ENCODE measurements at places on chromosomes 2 and 18. TPM values are rescaled to one million over a fixed set of nuclear protein-coding genes. Genes with fewer than 3 reads are reported as not detected.

DNA sequence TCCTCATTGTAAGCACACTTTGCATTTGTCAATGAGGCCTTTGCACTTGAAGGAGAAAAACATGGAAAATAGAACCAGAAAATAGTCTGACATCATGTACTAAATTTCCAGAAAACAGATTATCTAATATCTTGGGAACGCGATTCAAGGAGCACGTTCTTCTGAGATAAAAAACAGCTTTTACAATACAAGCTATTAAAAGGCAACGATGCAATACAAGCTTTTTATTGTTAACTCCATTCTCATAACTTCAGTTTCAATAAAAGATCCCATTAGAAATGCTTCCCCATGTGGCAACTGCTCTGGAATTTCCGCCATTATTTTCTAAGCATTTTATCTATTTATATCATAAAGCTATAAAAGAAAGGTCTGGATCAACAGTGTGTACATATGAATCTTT is 40.3 kb downstream of the NRXN1 start:
- no peak for DNase-seq

GRCh38 chr18:13375302-13376255 is 157.0 kb downstream of the LDLRAD4 start:
- peak; percentile 66 for DNase-seq

- peak; percentile 65 for DNase-seq
Observed at GRCh38 chr2:27370816-27371620, 602 bp downstream of the SNX17 start.

GRCh38 chr2:104841744-104842143 is 12.2 kb upstream of the POU3F3 start:
- DNase-seq = no peak

GRCh38 chr2:192696857-192697256 is 502.1 kb upstream of the TMEFF2 start:
- DNase-seq = no peak

DNA sequence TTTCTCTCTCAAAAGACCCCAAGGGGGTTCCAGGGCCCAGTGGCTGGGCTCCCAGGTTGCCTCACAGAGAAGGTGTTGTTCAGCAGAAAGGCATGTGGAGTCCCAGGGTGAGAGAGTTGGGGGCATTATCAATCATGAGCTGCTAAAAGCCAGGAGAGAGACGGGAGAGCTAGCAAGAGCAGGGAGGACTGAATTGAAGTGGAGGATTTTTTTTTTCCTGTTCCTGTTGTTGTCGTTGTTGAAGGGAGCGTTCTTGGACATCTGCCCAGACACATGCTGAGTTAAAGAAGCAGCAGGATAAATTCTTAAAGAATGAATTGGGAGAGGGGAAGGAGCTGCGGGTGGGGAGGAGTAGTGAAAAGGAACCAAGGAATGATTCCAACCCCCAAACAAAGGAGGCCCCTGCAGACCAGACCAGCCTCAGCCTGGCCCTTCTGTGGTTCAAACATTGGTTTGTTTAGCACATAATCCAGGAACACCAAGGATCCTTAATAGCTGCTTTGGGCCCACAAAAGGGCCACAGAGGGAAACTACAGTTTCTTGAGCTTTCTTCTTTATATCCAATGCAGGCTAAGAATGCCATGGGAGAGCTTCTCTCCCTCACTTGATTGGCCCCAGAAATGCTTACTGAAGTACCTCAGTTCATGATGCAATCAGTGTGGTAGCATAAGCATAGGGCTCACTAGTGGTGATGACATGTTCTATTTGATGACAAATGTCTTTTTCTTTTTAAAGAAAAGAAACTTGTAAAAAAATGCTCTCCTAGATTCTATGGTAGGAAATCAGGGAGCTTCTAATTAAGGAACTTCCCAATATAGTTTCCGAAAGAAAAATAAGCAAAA is 146.0 kb downstream of the SETBP1 start:
- DNase-seq = peak; percentile 74

- DNase-seq = no peak
Observed at GRCh38 chr2:119416299-119416923, 15.2 kb upstream of the TMEM37 start.

GRCh38 chr18:3810296-3810695 is 360.3 kb downstream of the TGIF1 start:
- DNase-seq = no peak

DNA sequence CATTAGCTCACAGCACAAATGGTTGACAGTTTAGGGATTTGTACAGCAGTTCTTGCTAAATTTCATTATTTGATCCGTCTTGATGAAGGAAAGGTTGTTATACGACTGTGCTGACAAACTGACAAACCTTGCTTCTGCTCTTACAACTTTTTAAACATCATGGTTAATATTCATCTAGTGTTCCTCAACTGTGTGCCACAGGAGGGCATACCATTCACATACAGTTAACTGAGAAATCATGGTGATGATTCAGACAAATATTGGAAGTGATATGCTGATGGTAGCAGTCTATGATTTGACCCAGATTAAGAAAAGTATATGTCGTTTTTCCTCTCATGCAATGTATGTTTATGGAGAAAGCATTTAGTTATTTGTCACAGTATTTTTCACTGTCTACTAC is 129.8 kb upstream of the FSIP2 start:
- DNase-seq = no peak

DNA sequence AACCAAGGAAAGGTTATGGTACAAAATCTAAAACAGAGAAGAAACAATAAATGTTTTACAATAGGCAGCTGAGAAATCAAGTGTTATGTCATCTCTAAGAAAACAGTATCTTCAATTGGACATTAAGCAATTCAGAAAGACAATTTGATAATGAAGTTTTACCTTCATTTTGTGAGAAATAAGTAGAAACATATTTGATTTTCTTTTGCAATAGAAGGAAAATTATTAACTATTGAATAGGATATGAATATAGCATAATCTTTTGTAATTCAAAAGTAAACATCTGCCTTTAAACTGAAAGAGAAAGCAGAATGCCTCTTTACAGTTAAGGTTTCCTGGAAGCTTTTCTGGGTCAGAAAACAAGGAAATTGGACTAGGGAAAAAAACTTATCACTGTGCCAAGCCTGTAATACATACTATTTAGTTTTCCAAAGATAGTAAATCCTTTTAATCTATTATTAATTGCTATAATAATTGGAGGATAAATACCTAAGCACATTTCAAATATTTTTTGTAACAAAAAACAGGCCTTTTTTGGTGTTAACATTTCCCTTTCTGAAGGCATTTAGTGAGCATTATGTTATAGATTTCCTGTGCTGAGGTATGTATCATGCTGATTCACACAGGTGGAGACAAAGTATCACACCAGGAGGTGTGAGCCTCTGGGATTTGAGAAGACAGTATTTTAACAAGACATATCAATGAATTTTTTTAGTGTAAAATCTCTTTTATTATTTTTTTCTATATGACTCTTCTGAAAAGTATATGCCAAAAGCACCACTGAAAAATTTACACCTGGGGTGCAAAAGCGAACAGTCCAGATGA is 947.0 kb upstream of the CDH2 start:
- DNase-seq = no peak

DNA sequence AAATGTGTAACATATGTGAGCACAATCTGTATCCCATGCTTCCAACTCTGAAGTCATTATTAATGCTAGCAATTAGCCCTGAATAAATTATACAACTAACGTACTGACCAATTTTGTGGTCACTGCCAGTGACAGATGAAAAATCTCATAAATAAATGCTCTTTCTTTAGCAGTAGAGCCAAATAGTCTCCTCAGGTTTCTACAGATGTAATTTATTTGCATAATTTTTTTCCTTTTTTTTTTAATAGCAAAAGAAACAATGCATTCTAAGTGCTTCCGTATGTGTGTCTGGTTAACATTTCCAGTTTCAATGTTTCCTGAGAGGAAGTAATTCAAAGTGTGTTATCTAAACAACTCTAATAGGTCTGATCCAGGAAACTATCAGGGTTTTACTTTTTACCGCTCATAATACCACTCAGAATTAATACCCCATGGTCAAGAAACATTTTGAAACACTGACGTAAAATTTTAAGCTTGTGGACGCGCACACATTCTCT is 108.4 kb downstream of the MEP1B start:
- DNase-seq = no peak

DNA sequence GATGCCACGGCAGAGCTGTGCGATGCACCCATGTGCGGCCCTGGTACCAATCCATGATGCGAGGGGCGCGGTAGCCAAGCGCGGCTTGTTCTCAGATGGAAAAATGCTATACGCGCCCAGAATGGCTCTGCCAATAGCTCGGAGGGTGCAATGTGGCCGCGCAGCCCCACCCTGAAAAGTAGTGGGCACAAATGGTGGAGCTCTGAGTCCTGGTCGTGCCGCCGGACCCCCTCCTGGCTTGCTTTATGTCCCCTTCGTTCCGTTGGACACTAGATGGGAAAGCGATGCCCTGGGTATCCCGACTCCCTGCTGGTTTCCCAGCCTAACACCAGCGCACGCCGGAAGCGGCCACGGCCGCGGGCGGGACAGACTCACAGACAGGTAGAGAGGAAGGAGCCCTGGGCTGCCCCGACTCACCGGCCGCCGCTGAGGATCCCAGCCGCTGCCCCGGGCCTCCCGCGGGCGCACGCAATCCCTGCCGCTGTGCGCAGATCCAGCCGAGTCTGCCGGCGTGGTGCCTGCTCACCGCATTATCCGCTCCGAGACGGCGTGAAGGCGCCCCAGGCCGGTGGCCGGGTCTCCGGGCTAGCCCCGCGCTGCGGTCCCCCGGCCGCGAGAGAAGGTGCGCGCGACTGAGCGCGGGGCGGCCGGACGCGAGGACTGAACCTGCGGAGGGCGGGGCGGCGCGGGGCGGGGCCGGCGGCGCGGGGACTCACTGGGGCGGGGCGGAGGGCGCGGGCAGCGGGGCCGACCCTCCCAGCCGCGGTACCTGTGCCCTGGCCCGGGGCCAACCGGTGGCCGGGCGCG is at the start of gene CDC42EP3:
TSS of gene CDC42EP3 (minus strand) at position 634 of the 807 bp plus-strand sequence. CDS start 25,055 bp downstream, outside the sequence.
- DNase-seq = no peak

DNA sequence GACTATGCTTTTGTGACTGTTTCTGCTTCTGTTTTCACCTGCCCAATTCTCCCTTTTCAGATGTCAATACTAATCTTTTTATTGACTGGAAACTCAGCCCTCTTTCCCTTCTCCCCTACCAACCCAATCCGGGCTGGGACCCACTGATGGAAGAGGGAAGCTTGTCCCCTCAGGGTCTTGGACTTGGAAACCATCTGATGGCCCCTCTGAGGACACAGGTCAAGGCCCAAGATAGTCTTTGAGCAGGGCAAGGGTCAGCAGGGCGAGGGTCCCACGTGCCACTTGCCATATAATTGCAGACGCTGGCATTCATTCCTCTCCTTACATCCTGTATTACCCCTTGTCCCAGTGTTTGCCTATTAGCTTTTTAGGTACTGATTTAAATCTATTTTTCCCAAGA is 678.2 kb upstream of the FANCL start:
- no peak for DNase-seq

DNA sequence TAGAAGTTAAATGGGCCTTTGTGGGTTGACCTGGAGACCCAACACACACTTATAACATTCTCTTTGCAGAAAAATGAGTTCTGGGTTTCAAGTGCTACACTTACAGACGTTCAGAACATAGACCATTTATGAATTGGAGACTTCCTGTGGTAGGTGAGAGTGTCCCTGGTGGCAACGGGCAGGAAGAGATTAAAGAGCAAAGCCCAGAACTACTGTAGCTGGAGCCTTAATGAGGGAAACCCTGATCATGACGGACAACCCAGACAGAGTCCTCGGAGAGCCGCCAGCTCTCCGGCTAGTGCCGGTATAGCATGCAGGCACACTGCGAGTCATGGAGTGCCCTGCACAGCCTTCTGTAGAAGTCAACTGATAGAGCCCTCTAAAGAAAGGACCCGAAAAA is 44.5 kb upstream of the RMDN2 start:
- no peak for DNase-seq

DNA sequence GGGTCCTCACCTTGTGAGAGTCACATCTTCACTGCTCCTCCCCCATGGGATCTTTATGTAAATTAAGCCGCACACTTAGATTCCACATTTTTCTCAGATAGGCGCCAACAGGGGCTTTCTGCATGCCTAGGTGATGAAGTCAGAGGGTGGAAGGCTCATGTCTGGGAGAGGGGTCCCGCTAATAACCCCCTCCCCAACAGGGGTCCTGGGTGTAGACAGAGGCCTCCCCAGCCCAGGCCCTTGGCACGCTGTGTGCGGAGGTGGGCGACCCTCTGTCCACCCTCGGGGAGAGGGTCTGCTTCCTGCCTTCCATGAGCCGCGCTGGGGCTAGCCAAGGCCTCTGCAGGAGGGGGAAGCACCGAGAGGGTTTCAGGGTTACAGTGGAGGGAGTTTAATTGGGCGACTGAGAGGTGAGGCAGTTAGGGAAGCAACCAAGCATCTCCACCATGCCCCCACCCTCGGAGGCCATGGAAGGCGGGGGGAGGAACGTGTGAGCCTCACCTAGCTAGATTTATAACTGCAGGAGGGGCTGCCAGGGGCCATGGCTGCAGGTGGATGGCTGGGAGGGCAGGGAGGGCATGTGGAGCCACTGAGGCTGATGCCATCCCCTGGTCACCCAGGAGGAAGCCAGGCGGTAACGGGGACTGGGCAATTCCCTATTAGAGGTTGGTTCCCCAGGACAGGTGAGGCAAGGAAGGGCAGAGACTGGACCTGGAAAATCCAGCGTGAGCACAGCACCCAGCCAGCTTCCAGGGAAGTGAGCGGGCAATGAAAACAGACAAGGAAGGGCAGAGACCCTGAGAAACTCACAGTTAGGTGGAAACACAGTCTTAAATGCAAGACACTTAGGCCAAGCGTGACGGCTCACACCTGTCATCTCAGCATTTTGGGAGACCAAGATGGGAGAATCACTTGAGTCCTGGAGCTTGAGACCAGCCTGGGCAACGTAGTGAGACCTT is 7.7 kb upstream of the PXDN start:
- DNase-seq = no peak

GRCh38 chr2:120912101-120912985 is 176.7 kb downstream of the GLI2 start:
- no peak for DNase-seq

The TYMS gene
- total RNA-seq = 149 TPM

The COL4A3 gene
- 2.2 TPM for total RNA-seq

The CWC22 gene
- total RNA-seq = 35.2 TPM

The SPP2 gene
- total RNA-seq = not detected

The GNLY gene
- total RNA-seq = not detected

The KCNG2 gene
- total RNA-seq = not detected

The AMER3 gene
- total RNA-seq = not detected

The HOXD12 gene
- total RNA-seq = not detected

The DDX18 gene
- 59.8 TPM for total RNA-seq

The CMPK2 gene
- total RNA-seq = not detected

The GPR39 gene
- 14.1 TPM for total RNA-seq

The SEC11C gene
- 15.8 TPM for total RNA-seq

The GALNT5 gene
- total RNA-seq = 1.9 TPM
